NCI-H187 (cell line): ENCODE measurements at places on chromosomes 3 and 15.

- DNase-seq, result no peak
These were observed 33.7 kb upstream of the GPR171 start for GRCh38 chr3:151236736-151237135.

GRCh38 chr3:70726096-70726938 is 413.9 kb upstream of the MDFIC2 start:
- DNase-seq, result no peak

- no peak for DNase-seq
These were observed 249.7 kb upstream of the MCTP2 start for GRCh38 chr15:93981706-93982105.

- DNase-seq, result no peak
These were observed 25.7 kb downstream of the PARP16 start for GRCh38 chr15:65260968-65261367.

- no peak for DNase-seq
These were observed 22.5 kb downstream of the GATM start for GRCh38 chr15:45355860-45356259.

- DNase-seq, result no peak
These were observed 990.4 kb downstream of the GBE1 start for GRCh38 chr3:80771085-80771484.

GRCh38 chr3:24389108-24390090 is 105.3 kb downstream of the THRB start:
- DNase-seq, result no peak
